GDM1 (cell line): ENCODE measurements at places on chromosomes 6 and 20.

GRCh38 chr6:22444330-22444729, 125.0 kb upstream of the HDGFL1 start:
- no peak for DNase-seq

- no peak for DNase-seq
These were observed 191.4 kb downstream of the CENPW start for GRCh38 chr6:126531286-126531685.

DNA sequence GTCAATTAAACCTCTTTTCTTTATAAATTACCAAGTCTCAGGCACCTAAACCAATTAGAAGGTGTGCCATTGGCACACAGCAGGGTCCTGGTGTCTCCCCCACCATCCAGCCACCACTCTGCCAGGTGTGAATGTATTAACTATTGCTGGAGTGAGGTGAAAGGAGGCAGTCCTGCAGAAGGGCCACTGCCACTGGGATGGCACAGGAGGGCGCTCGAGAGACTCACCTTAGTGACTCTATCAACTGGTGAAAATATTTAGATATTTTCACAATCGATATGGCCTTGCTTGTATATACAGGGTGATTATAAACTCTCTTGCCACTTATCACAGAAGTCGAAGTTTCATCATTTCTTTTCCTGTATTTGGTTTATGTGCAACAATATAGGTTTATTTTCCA, 145.6 kb upstream of the ESR1 start:
- no peak for DNase-seq

DNA sequence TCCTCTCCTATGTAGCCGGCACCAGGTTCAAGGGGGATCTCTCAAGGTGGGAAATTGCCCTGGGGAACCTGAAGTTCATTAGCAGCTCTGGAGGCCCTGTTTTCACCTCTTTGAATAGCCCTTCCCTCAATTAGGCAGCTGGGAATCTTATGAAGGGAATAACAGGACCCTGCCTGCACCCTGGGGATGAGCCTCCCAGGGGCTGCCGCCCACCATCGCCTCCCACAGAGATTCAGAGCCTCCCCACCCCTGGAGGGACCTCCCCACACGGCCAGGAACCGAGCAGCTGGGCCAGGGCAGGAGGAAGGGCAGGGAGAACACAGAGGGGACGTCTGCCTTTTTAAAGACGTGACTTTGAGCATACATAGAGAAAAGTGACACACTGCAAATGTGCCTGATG, 4.6 kb upstream of the EEF1A2 start:
- DNase-seq = no peak

- DNase-seq = no peak
These were observed 16.9 kb upstream of the UQCC2 start for GRCh38 chr6:33728438-33728837.

- DNase-seq = no peak
These were observed 55.2 kb downstream of the PLCG1 start for GRCh38 chr20:41192575-41192974.
